Forelimb muscle (tissue), 1 donor: ENCODE measurements at places on chromosomes 12 and 14. TPM values are rescaled to one million over a fixed set of nuclear protein-coding genes. Genes with fewer than 3 reads are reported as not detected.

The HOXC4 gene
- polyA plus RNA-seq = 9.1 TPM

The SMCO3 gene
- polyA plus RNA-seq = 0.13 TPM

The RTN1 gene
- polyA plus RNA-seq = 1.5 TPM

The SRRM4 gene
- polyA plus RNA-seq = 0.22 TPM

The GAS2L3 gene
- 15.9 TPM for polyA plus RNA-seq

The ZNF385A gene
- 22.1 TPM for polyA plus RNA-seq

The PSMC6 gene
- polyA plus RNA-seq = 103 TPM

The CELA1 gene
- polyA plus RNA-seq = not detected

The KRT83 gene
- not detected for polyA plus RNA-seq

The CD4 gene
- 5.6 TPM for polyA plus RNA-seq

The PTPRB gene
- 12.7 TPM for polyA plus RNA-seq

The APPL2 gene
- polyA plus RNA-seq = 28.5 TPM
